GM03348 (cell line): ENCODE measurements at places on chromosomes 12 and 14.
A peak's percentile ranks its signal among the peaks of the same experiment; 100 is the strongest.

- no peak for DNase-seq
Observed at GRCh38 chr12:3732901-3733300, 20.0 kb downstream of the CRACR2A start.

- no peak for DNase-seq
Observed at GRCh38 chr12:18551701-18552100, 186.1 kb downstream of the PLCZ1 start.

DNA sequence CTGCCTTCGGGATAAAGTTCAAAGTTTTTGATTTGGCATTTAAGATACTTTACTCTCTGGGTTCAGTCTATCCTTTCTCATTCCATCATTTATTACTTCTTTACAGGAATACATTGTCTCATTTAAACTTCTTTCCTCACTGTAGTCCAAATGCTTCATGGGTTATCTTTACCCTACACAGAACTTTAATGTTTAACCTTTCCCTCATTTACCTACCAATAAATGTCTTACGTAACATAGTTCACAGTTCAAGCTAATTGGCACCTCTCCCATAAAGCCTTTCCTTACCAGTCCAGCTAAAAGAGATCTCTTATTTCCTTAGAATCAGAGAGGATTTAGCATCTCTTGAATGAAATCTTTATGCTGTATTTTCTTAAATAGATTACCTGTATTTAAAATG, 476.3 kb upstream of the SEL1L start:
- no peak for DNase-seq

DNA sequence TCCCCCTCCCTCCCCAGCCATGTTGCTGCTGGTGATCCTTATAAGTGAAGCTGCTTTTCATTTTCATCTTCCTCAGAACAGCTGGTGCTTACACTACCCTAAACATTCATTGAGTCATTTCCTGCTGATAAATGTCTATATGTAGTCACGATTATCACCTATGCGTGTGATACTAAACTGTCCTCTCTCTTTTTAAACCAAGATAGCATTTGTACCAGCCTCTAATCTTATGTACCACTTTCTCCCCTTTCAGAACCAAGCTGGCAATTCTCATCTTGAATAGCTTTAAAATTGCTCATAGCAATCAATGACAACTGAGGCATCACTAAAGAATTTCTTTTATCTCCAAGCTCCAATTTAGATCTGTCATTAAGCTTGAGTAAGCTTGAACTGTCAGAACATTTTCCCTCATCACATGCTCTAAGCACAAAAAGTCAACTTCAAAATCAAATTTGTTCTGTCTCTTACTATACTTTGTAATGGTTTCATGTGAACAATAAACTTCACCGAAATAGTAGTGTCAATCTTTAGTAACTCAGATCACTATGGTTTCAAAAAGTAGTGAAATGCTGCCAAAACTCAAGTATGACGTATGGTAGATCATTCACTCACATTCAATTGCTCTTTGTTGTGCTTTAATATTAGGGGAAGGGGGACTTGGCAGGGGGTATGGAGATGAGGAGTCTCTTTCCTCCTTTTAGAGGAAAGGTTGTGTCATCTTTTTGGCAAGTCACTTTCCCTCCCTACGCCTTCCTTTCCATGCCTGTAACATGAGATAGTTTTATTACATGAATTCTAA, 178.1 kb upstream of the NOVA1 start:
- DNase-seq: peak; percentile 39

GRCh38 chr12:11228296-11228879, 41.1 kb downstream of the PRB3 start:
- peak; percentile 54 for DNase-seq

DNA sequence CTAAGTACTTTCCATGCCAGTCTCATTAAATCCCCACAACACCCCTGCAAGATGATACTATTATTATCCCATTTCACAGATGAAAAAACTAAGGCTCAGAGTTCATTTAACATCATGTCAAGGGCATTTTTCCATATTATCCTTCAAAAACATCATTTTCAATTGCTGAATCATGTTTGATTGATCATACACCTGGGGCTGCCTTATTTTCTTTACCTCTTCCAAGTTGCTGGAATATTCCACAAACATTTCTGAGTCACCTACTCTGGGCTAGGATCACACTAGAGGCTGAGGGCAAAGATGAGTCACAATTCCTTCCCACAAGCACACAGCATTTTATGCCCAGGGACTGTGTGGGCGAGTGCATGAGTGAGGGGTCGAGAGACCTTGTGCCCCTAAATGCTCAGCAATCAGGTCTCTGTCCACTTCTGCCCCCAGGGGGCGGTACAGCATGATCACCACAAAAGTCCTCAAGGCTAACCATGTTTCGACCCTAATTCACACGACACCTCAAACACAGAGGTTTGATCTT, 14.1 kb upstream of the TMEM119 start:
- DNase-seq: peak; percentile 77

DNA sequence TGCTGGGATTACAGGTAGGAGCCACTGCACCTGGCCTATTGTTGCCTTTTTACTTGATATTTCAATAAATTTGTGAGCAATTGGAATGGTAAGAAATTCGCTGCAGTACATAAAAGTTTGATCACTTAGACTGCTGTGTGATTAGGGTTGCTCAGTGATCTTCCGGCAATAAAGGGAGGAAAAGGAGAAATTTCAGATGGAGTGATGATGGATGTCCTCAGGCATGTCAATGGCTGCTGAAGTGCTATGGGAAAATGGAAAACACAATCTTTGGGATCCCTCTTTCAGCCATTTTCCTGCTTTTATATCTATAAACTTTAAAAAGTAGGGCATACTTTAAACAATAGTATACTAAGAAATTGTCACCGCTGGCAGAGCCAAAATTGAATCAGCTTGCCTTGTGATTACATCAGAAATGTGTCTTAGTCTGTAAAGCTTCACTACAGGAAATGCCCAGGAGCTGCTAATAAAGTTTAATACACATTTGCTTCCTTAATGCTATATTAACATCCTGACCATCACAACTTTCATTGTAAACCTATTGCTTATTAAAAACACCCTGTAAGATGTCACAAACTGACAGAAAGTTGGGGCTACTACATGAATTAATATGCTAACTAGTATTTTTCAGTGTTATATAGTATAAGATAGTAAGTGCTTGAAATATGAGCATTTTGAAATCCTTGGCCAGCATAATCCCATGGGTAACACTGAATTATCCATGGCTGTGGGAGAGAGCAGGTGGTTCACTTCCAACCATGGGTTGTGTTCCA, 13.7 kb upstream of the FBXL14 start:
- DNase-seq: peak; percentile 41

DNA sequence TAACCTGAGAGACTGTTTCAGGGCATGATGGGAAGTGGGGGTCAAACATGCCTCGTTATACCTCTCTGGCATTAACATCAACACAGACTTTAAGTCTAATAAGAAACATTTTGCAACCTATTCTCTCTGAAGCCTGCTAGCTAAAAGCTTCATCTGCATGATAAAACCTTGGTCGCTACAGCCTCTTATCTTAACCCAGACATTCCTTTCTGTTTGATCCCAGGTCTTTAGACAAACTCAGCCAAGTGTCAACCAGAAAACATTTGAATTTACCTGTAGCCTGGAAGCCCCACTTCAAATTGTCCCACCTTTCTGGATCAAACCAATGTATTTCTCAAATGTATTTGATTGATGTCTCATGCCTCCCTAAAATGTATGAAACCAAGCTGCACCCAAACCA, 9.1 kb downstream of the PPP2R3C start:
- no peak for DNase-seq

GRCh38 chr12:31736472-31736871, 7.7 kb upstream of the AMN1 start:
- DNase-seq: peak; percentile 39

GRCh38 chr12:125247477-125247876, 182.2 kb downstream of the AACS start:
- DNase-seq: no peak

DNA sequence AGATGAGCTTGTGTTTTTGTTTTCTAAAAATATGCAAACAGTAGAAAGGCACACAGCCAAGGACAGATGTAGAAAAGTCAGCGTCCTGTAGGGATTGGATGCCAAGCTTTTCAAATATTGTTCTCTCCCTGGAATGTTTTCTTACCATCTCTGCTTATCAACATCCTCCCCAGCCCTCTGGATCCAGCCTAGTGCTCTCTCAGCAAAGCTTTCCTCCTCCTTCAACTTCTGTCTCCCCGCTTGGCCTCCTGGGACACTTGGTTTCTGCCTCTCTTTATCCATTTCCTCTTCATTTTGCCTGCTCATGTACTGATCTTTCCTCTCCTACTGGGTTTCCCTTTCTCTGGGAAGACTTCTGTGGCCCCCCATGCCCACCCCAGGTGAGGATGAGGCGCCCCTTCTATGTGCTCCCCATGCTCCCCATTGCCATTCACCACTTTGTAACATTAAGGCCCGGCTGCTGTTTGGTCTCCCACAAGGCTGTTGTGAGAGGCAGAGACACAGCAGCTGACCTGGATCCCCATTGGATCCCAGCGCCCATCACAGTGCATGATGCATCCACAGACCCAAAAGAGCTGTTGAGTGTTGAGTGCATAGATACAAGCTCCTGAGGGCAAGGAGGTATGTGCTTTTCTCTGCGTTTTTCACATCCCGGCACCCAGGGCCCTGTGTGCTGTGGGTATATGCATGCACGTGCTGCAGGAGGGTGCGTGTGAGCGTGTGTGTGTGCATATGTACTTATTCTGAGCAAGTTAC, 38.2 kb downstream of the EVL start:
- DNase-seq: no peak

GRCh38 chr12:28355161-28355560, 164.9 kb downstream of the CCDC91 start:
- DNase-seq: no peak

GRCh38 chr12:124660851-124661250, 93.4 kb upstream of the NCOR2 start:
- DNase-seq: no peak

DNA sequence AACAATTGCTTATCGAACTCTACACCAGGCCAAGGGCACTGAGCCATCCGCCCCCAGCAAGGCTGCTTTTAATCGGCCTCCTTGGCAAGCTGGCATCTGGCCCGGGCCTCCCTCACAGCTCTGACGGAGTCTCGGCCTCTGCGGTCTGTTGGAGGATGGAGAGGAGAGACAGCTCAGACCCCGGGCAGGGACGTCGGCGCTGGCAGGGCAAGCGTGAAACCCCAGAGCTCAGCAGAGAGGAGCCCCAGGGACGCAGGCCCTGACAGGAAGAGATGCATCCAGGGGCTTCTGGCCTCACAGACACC, 17.5 kb downstream of the CAMKK2 start:
- peak; percentile 52 for DNase-seq

DNA sequence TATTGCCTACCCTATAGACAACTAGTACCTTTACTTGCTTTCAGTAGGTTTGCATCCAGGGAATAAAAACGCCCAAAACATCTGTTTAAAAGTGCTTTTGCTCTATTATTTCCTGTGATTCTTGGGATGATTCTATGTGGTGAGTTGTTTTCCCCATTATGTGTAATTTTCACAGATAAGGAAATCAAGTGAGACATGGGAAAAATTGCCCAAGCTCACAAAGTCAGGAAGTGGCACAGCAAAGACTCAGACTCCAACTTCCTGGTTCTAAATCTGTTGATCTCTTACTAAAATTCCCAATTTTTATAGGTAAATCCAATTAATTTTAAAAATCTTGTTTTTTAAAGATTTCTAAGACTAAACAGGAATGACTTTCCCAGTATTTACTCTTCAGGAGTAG, 39.0 kb downstream of the NID2 start:
- DNase-seq: no peak

- peak; percentile 85 for DNase-seq
Observed at GRCh38 chr12:95218150-95219133, 835 bp downstream of the VEZT start.

DNA sequence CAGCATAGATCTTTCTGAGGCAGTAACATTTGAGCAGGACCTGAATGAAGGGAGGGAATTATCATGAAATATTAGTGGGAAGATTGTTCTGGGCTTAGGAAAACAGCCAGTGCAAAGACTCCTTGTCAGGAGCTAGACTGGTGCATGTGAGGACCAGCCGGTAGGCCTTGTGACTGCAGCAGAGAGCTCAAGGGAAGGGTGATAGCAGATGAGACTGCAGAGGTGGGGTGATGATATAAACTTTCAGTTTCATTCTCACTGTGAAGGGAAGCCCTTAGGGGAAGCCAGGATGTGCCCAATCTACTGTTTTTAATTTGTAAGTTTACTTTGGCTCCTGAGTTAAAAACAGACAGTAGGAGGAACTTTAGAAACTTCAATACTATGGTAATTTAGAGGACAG, 12.4 kb downstream of the IL22 start:
- DNase-seq: peak; percentile 19

DNA sequence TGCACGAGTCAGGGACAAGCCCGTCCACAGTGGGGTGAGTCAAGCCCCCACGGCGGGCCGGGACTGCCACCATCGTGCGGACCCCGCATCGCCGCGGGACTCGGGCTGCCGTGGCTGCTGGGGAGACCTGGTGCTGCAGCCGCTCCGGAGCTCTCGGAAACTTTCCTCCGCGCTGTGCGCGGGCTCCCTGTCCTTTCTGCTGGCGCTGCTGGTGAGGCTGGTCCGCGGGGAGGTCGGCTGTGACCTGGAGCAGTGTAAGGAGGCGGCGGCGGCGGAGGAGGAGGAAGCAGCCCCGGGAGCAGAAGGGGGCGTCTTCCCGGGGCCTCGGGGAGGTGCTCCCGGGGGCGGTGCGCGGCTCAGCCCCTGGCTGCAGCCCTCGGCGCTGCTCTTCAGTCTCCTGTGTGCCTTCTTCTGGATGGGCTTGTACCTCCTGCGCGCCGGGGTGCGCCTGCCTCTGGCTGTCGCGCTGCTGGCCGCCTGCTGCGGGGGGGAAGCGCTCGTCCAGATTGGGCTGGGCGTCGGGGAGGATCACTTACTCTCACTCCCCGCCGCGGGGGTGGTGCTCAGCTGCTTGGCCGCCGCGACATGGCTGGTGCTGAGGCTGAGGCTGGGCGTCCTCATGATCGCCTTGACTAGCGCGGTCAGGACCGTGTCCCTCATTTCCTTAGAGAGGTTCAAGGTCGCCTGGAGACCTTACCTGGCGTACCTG, 1.1 kb downstream of the PDE3A start:
- DNase-seq: peak; percentile 48

GRCh38 chr14:64673748-64674147, 30.5 kb upstream of the PLEKHG3 start:
- no peak for DNase-seq

GRCh38 chr12:67457778-67458665, 188.9 kb downstream of the CAND1 start:
- peak; percentile 68 for DNase-seq

DNA sequence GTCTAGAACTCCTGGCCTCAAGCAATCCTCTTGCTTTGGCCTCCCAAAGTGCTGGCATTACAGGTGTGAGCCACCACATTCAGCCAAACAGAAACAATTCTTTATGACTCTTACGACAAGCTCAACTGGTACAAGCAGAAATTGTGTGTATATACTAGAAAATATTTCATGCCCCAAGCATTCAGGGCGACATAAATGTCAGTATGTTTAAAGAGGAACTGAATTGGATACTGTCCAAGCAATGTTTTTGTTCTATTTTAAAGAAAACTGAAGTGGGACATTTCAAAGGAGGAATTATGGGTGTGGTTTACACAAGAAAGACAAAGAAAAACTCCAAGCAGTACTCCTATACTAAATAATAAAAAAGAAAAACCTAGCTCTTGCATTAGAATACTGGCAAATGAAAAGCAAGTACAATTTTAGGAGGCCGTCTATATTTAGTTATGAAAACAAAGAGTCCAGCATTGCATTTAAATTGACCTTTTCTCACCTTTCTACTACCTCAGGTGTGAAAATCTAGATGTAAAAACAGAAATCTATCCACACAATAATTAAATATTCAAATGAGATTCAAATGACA, 48.9 kb downstream of the PPP1R12A start:
- DNase-seq: no peak
